Hematopoietic multipotent progenitor cell treated with erythropoietin and hydrocortisone succinate and interleukin-3 and kit ligand, for 8 days (in vitro differentiated cells): ENCODE measurements at places on chromosomes 7 and 10.

- DNase-seq, result no peak
These were observed 14.6 kb downstream of the OPALIN start for GRCh38 chr10:96344178-96344577.

GRCh38 chr7:140594131-140594691 is 46.4 kb downstream of the DENND2A start:
- DNase-seq, result no peak

DNA sequence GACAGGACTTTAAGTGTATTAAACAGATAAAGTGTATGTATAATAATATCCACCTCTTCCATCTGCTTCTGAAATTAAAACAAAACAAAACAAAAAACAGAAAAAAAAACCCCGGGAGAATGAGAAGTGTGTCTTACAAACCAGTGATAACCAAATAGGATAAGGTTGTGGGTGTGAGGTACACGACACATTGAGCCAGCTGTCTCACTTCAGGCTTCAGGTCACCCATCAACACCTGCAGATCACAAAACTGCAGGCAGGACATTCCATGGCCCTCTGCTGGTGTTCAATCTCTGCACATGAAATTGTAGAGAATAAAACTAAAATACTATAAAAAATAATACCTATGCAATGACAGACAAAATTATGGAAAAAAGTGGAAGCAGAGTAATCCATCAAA is 339.9 kb downstream of the SFMBT2 start:
- DNase-seq, result no peak

DNA sequence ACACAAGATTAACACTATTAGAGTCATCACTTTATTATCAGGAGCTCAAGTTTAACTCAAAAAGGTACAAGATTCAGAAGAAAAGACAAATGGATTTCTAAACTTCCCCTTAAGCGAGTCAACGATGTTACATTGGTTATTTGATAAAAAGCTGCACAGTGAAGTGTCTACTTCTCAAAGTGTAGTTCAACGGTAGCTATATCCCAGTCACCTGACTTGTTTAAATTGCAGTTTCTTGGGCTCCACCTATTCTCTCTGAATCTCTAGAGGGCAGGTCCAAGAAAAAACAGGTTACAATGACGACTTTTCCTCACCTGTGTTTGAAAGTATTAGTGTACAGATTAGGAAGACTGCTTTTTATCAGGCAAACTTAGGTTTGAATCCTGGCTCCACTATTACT is 16.6 kb downstream of the MINDY3 start:
- peak; percentile 72 for DNase-seq

GRCh38 chr10:1152386-1153250 is 96.4 kb downstream of the WDR37 start:
- DNase-seq, result no peak

- no peak for DNase-seq
These were observed 140.4 kb upstream of the GDF10 start for GRCh38 chr10:47159361-47160260.

DNA sequence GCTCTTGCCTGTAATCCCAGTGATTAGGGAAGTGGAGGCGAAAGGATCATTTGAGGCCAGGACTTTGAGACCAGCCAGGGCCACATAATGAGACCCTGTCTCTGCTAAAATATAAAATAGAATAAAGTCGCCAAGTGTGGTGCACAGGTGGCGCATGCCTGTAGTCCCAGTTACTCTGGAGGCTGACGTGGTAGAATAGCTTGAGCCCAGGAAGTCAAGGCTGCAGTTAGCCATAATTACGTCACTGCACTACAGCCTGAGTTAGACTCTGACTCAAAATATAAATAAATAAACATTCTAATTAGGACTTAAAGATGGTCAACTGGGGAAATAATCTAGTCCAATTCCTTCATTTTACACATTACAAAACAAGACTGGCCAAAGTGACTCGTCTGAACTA is 768 bp downstream of the CHCHD2 start:
- DNase-seq, result peak; percentile 63

- DNase-seq, result no peak
These were observed 614 bp upstream of the ADAMTS14 start for GRCh38 chr10:70671619-70672164.

DNA sequence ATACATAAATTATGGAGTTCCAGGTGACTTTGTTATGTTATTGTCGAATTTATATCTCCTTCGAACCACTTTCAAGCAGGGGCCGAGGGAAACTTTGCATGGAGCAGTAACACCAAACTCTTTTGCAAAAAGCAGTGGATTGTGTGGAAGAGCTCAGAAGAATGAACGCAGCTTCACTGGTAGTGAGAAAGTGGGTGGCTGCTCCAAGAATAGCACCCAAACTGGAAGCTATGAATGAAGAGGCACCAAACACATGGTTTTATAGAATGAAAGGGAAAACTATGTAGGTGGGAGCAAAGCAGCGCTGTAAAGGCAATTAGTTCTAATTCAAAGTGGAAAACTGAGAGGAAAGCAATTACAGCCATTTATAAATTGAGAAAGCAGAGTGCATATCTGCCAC is 67.2 kb downstream of the CTTNBP2 start:
- DNase-seq, result no peak

GRCh38 chr7:50268223-50268622 is 36.3 kb upstream of the IKZF1 start:
- no peak for DNase-seq

- DNase-seq, result peak; percentile 56
These were observed 82.1 kb upstream of the PDGFA start for GRCh38 chr7:601595-602340.

- no peak for DNase-seq
These were observed 71.3 kb upstream of the PDGFA start for GRCh38 chr7:590731-591551.

DNA sequence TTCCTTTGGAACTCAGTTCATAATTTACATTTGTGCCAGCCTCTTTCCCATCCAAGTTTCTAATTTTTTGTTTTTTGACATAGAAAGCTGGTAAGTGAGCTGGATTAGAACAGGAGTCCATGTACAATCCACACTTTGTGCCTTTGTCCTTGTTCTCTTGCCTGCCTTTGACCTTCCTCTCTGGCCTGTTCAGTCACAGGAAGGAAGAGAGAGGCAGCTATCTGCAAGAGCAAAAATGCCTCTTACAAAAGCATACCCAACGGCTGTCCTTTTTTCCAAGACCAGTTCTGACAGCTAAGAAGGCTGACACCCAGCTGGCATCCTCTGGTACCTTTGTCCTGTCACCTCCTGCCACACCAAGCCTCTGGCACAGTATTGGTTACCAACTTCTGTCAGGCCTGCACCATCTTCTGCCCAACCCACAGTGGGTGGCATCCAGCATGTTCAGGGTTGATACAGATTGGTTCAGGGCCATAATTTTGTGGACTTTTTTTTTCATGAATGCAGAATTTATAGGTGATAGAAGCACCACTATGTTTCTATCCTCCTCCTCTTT is 133.7 kb upstream of the KLF14 start:
- DNase-seq, result no peak

DNA sequence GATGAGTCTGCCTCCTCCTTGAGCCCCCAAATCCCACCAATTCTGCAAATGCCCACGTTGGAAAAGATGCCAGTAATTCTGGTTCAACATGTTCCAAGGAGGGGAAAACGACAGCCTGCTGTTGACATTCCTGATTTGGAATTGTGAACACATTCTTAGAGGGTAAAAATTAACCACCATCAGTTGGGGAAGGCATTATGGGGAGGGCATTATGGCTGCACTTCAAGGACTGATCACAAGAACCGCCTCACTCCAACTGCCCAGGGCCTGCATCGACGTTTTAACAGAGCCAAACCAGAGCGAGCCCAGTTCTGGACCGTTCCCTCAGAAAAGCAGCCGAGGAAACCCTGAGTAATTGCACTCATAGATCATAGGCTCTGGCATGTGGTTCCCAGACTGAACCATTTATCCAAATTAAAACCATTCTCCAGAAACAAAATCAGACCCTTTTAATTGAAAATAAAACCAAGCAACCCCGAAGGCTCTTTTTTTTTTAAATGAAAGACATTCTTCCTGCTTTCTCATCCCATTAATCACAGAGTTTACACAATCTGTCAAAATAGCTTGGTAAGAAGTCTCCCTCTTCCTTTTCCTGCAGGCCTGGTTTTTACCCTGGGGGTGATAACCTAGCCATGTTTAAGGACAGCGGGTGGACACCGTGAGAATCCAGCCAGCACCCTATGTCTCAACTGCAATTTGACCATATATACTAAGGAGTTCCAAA is 8.0 kb downstream of the TNS3 start:
- no peak for DNase-seq

DNA sequence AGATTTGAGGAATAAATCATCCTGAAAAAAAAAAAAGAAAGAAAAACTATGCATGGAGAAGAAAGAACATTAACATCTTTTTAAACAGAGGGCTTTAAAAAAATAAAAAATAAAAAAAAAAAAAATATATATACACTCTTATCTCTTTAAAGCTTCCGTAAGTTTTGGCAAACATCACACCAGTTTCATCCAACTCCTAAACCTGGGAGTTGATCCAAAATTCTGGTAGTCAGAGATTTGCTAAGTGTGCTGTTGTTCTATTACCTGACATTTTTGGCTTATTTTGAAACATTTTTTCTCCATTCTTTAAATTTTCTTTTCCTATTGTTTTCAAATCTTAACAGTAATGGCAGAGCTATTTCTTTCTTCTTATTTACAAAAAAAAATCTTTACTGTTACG is 273.1 kb downstream of the AGMO start:
- DNase-seq, result no peak

- no peak for DNase-seq
These were observed 155.9 kb downstream of the SEC23IP start for GRCh38 chr10:120048391-120048790.

- no peak for DNase-seq
These were observed 11.7 kb downstream of the CPEB3 start for GRCh38 chr10:92278996-92279696.

- no peak for DNase-seq
These were observed 98.2 kb downstream of the CALN1 start for GRCh38 chr7:72313906-72314305.

DNA sequence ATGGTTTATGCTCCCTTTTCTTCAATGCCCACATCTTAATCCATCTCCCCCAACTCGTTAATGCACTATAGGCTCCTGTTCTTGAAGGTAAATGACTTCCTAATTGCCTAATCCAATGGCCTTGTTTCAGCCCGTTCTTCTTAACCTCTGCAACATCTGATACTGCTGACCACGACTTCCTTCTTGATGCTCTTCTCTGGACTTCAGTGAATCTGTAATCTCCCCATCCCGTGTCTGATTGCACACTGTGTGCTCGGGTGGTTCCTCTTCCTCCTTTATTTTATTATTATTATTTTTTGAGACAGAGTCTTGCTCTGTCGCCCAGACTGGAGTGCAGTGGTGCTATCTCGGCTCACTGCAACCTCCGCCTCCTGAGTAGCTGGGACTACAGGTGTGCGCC is 58.9 kb downstream of the HIPK2 start:
- peak; percentile 43 for DNase-seq

- DNase-seq, result no peak
These were observed 169.6 kb downstream of the C7orf25 start for GRCh38 chr7:42742318-42742717.

DNA sequence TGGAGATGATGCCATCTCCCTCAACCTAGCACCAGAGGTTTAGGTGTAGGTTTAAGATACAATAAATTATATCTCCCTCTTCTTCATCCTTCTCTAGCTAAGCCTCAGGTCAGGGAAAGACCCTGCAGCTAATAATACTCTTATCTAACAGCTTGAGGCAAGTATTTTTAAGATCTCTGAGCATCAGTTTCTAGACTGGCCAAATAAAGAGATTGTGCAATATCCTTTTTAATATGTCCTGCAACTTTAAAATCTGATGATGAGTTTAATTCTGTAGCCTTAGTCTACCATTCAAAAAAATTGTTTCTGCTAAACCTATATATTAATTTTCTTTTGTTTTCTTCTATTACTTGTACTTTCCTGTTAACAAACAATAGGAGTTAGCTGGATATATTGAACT is 850.8 kb downstream of the GRM8 start:
- DNase-seq, result no peak

- DNase-seq, result no peak
These were observed 47.7 kb downstream of the RBM17 start for GRCh38 chr10:6136215-6137201.

DNA sequence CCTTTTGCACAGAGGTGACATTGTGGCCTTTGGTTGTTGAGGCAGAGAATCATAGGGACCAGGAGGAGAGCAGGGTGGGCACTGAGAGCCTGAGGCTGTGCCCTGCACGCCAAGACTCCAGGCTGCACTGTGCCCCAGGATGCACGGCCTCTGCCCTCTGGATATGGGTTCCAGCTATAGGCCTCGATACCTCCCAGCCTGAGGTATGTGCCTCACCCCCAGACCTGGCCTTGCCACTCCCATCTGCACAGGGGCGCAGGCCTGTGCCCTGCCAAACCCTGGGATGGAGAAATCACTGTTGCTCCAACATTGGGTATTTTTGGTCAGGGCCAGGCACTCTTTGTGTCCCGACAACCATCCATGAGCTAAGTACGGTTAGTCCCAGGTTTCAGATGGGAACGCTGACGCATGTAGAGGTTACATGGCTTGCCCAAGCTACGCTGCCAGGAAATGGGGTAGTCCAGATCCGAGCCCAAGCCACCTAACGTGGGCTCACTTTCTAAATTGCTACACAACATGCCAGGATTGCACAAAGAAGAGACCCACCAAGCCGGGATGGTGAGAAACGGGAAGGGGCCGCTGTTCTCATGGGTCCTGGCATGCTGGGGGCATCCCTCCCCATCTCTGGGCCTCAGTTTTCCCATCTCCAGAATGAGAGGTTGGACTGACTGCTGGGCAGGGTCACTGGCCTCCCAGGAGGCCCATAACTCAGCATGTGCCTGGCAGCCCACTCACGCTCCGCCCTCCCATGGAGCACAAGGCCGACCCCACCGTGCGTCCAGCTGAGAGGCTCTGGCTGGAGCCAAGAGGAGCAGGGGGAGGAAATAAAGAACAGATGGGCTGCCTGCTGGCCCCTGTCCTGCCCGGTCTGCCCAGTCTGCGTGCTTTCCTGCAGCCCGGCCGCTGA is 44.2 kb downstream of the ZCCHC24 start:
- no peak for DNase-seq

DNA sequence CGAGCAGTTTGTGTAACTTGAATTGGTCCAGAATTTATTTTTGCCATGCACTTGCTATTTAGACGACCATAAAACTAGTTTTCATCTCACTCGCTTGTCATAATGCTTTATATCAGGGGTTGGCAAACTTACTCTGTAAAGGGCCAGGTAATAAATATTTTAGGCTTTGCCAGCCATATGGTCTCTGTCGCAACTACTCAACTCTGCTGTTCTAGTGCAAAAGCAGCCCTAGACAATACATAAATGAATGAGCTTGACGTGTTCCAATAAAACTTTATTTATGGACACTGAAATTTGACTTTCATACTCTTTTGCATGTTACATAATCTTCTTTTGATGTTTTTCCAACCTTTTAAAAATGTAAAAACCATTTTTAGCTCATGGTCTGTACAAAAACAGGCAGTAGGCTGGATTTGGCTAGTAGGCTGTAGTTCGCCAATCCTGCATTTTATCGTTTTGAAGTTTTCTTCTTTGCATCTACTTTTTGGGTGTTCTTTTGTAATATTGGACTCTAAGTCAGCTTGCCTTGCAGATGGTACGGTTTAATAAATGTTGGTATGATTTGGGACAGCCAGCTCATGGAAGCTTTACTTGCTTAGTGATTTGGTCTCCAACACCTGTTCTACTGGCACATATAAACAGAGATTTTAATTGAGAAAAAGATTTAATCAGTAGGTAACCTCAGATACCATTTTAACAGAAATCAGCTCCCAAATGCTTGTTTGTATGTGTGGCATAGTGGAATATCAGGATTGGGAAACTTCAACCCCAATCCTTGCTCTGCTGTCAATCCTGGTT is 25.6 kb downstream of the SND1 start:
- no peak for DNase-seq

GRCh38 chr7:19000410-19000809 is 117.0 kb downstream of the TWIST1 start:
- DNase-seq, result no peak
